ENCODE measurements at places on chromosomes 11 and 22.

DNA sequence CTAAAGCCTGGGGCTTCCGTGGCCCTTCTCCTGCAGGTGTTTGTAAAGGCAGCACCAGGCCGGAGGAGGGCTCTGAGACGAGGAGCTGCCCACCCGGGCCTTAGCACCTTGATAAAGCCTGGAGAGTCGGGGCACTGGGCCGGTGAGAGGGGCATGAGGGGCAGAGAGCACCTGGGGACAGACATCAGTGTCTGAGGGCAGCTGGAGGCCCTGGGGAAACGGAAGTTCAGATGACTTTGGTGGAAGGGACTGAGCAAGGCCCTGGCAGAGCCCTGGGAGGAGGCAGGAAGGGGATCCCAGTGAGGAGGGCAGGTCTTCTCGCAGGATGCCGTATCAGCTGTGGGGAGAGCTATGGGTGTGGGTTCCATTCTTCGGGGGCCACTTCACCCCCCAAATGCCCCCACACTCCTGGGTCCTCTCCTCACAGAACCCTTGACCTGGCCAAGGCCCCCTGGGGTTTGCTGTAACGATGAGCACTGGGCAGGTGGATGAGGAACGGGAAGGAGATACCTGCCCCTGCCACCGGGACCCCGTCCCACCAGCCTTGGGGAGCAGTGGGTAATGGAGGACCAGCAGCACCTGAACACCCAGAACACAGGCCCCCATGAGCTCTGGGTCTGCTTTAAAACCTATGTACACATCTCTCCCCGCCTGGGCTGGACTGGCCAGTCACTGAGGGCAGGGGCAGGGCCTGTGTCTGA is 7.4 kb downstream of the C1QTNF6 start:
- DNase-seq = no peak

- DNase-seq = no peak
These were observed 271.7 kb upstream of the ZC3H12C start for GRCh38 chr11:109821511-109821910.

GRCh38 chr11:62622476-62623089 is 797 bp upstream of the B3GAT3 start:
- no peak for DNase-seq

DNA sequence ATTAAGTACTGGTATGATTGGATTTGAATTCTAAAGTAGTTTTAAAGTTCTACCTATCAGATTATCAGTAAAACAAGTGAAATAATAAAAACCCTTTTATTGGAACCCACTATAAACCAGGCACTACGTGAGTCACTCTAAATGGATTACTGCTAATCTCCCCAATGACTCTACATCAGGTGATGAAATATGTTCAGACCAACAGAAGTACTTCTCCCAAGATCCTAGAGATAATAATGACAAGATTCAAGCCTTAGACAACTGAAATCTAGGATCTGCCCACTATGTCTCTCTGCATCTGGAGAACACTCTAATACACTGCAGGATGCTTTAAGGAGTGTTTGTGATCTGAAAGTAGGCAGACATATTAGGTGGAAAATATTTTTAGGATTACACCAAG is 652.1 kb upstream of the CHORDC1 start:
- no peak for DNase-seq

GRCh38 chr11:46279126-46280099 is 2.0 kb downstream of the CREB3L1 start:
- no peak for DNase-seq

- DNase-seq = no peak
These were observed 15.9 kb upstream of the GRAMD4 start for GRCh38 chr22:46604306-46604690.

GRCh38 chr11:121214861-121215260 is 77.7 kb upstream of the SC5D start:
- DNase-seq = no peak

DNA sequence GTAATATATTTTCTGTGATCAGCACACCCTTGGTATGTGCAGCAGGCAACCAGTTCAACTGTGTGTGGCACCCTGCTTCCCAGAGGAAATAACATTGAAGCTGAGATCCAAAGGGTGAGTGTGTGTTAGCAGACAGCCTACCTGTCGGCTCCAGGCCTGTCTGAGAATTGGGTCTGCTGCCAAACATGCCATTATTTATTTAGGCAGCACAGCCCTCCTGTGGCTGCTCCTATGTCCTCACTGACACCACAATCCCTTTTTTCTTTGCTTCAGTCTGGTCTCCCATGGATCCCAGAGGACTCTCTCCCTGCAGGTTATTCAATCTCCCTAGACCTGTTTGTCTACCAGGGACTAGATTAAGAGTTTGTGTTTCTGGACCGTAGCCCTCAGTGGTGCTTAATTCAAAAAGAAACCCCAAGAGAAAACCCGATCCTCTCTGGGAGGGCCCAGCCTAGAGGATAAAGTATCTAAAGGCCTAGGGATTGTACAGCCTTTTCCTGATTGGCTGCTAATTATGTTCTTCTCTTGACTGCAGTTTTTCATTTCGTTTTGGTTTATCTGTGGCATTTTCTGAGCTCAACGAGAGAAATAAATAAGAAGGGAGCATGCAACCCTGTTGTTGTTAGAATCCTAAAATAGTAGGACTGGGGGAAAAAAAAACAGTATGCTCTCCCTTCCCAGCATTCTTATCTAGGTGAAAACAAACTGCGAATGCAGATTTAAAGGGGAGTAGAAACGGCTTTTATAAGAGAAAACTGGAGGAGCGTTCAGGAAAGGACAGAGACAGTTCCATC is 24.1 kb downstream of the KCNE3 start:
- DNase-seq = no peak

DNA sequence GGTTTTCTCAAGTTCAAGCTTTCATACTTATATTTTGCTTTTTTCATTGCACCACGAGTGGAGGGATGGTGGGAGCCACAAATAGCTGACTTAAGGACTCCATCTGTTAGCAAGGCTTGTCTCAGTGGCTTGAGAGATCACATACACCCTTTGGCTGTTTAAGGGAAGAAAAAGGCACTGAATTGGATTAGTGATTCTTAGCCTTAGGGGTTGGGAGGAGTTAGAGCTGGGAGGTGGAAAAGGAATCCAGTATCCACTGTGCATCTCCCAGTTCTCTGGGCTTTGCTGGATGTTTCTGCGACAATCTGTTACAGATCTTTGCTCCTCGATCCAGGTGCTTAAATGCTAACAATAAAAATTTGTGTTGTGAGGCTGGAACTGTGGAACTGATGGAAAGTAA is 593.6 kb downstream of the CNTN5 start:
- no peak for DNase-seq

Data from activated naive CD4-positive, alpha-beta T cell (primary cell).